Left ventricle myocardium inferior (tissue), 1 donor: ENCODE measurements at places on chromosomes 2 and 18. TPM values are rescaled to one million over a fixed set of nuclear protein-coding genes. Genes with fewer than 3 reads are reported as not detected.

DNA sequence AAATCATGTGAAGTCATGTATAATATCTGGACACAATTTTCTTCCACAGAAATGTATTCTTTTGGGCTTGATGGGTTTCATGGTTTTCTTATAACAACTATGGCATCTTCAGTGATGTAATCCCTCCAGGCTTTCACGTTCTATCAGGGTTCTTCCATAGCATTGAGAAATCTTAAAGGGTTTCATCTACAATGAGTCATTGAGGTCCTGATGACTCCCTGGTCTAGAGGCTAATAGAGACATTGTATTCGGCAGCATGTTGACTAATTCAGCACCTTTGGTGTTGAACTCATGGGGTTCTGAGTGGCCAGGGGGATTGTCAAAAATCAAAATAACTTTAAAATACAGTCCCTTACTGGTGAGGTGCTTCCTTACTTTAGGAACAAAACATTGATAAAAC is 614.0 kb upstream of the CRIM1 start:
- no peak for DNase-seq

- no peak for DNase-seq
Measured at GRCh38 chr2:173050684-173051083, 25.0 kb upstream of the MAP3K20 start.

DNA sequence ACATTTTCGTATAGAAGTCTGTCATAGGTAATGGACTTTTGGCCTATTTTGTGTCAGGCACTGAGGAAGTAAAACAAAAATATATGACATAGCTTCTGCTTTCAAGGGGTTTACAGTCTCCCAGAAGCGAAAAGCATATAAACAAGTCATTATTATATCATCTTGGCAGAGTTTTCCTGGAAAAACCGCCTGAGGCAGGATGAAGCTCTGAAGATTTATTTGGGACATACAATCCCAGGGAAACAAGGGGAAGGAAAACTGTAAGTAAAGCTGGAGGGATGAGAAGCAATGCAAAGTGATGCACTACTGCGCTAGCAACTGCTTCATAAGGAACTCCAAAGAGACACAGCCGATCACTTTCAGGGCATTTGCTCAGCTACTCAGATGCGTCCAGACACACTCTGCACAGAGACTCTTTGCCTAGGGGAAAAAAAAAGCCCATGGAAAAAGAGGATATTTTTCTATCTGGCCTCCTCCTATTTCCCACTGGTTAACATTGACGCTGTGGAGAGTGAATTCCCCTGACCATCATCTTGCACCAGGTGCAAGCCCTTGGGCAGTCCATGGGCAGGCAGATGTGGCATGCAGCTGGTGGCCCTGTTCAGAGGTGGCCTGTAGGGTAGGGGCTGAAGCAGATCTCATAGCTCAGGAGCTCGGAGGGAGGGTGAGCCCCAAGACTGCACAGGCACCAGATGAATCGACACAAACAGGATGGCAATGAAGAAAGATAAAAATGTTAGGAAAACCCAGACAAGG is 158.1 kb downstream of the METTL4 start:
- no peak for DNase-seq

KCNJ13 gene
- not detected for total RNA-seq

TTN gene
- 2,803 TPM for total RNA-seq

DNA sequence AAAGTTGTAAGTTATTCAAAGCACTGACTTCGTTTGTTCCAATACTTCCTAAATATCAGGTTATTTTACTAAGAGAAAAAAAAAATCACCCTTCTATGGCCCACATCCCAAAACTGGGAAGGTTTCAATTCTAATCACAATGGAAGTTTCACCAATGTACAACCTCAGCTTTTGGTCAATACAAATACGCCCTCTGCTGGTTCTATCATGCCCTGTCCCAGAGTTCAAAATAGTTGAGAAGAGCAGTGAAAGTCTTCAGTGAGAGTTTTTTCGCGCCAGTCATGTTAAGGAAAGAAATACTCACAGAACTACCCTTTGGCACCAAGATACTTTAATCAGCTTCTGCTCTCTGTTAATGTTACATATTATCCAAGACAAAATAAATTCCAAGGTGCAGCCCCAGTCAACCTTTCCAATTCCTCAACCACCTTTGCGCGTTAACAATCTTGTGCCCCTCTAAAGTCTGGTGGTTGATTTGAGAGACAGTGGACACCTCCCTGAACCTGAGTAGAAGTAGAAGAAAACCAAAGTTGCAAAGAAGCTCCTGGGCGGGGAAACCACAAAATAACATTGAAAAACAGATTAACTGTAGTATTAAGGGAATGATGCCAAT is 59.9 kb downstream of the SUMO1 start:
- DNase-seq = no peak
